DMS 273 treated with DMSO at 0.1 percent for 48 hours (cell line): ENCODE measurements at places on chromosomes 2 and 18.

DNA sequence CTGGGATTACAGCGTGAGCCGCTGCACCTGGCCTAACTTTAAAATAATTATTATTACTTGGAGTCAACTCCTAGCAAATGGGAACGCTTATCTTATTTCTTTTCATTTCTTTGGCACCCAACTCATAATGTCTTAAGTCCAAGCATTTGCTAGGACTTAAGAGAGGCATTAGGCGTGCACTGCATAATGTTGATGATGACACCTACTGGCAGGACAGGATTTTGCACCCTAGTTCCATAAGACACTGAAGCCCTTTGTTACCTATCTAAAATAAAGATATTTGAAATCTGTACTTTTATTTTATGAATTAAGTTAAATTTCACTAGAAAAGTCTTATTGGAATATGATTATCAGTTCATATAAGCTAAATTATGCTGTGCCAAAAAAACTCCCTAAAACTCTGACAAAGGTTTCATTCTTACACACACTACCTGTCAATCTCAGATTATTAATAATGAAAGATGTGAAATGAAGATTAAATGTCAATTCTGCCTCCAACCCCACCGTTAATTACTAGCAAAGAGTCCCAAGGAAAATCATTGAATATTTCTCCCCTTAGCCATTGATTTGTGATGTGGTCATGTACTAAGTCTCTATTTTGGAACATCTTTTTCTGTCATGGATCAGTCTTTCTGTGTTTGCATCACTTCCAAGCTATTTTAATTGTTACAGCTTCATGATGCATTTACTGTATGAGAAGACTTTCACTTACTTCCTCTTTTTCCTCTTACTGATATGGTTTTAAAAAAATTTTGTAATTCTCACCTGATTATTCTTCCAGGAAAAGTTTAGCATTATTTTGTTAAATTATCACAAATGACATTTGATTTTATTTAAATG lies 12.7 kb upstream of the CDH2 start:
- no peak for DNase-seq

- no peak for DNase-seq
These were observed 79.7 kb downstream of the GBX2 start for GRCh38 chr2:236088368-236089057.

DNA sequence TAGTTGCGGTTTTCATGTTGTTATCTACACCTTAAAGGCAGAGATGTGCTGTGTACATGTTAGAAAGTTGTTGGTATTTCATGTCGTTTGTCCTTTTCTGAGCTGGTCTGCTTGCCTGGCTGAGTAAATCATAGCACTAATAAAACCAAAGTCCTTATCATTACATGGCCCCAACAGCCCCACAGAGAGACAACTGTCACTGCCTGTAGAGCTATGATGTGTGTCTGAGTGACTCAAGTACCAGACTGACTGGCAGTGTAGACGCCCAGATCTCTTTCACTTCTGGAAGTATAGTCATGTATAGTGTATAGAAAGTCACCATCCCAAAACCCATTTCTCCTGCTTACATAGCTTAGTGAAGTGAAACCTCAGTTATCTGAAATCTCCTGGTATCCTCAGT lies 4.3 kb downstream of the SOCS6 start:
- DNase-seq = no peak

GRCh38 chr2:230824406-230824978 lies 40.2 kb upstream of the ITM2C start:
- peak; percentile 25 for DNase-seq
